HTR-8/SVneo (cell line): ENCODE measurements at places on chromosomes 1 and 21.

DNA sequence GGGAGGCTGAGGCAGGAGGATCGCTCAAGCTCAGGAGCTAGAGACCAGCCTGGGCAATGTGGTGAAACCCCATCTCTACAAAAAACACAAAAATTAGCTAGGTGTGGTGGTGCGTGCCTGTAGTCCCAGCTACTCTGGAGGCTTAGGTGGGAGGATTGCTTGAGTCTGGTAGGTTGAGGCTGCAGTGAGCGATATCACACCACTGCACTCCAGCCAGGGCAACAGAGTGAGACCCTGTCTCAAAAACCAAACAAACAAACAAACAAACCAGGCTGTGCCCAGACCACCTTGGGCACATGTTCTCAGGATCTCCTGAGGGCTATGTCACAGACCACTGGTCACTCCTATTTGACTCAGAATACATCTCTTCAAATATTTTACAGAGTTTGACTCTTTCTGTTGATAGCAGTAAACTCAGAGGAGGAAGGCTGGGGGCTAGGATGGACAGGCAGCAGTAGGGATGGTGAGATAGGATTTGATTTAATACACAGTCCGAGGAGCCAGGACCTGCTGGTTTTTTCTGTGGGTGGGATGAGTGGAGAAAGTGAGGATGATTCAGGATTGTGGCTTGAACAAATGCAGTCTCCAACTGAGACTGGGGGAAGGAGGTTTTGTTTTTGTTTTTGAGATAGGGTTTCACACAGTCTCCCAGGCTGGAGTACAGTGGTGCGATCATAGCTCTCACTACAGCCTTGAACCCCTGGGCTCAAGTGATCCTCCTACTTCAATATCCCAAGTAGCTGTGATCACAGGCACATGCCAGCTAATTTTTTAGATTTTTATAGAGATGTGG, 46.5 kb downstream of the OLFML3 start:
- DNase-seq: no peak

DNA sequence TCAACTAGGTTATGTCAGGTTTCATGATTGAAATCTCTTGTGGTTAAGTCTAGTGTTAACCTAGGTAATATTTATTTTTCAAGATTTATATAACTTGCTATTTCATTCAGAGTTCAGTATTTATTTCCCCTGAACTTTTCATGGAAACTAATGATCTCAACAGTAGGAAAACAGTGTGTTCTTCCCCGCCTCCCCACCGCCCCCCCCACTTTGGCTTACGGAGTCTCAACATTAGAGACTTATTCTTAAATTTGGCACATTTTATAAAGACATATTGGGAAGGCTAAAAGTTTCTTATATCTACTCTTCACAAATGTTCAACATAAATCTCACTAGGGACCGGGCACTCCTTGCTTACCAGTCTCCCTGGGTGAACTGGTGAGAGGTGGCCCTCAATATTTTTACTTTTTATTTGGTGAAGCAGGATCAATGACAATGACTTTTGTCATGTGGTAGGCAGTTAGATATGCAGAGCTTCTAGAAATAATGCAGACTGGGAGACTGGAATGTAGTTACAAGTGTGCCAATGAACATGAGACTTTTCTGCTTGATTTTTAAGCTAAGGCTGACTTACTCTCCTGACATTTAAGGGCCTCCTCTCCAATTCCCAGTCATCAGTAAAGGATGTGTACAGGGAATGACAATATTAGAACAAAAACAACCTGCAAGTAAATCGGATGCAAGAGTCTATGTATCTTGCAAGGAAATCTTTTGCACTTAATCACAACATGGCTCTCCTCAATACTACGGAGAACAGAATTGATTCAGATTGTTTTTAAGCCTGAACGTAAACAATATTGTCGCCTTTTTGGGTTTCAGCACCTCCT, 1.7 kb upstream of the MAN1A2 start:
- DNase-seq: no peak

- no peak for DNase-seq
Observed at GRCh38 chr21:29152916-29153315, 22.5 kb downstream of the MAP3K7CL start.

DNA sequence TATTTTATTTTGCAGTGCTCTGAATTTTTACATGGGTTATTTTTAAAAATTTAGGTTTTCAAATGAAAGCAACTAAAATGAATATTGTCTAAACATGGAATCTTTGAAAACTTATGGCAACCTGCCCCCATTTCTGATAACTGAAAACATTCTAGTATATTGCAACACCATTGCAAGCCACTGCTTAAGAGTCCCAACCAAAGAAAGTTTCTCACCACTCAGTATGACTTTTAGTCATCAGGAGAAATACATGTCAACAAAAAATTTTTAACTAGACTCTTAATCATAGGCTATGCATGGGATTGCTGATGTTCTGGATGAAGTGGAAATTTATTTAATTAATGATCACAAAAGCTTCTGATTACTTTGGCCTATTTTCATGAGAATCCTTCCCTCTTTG, 112.1 kb downstream of the TNFSF18 start:
- no peak for DNase-seq

DNA sequence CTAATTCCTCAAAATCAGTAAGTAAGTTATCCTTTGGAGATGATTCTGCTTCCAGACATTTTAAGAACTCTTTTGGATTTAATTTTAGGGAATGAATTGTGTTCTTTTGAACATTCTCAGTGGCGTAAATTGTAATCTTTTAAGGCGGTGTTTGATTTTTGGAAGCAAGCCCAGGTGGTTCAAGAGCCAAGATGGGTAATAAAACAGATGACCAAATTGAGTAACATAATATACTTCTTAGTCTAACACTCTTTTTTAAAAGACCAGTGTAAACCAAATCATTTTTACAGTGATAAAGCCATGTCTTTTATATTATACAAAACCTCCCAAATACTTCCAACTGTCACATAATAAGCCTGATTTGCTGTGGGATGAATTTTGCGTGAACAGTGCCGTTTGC, 133.8 kb downstream of the LRRC40 start:
- no peak for DNase-seq

DNA sequence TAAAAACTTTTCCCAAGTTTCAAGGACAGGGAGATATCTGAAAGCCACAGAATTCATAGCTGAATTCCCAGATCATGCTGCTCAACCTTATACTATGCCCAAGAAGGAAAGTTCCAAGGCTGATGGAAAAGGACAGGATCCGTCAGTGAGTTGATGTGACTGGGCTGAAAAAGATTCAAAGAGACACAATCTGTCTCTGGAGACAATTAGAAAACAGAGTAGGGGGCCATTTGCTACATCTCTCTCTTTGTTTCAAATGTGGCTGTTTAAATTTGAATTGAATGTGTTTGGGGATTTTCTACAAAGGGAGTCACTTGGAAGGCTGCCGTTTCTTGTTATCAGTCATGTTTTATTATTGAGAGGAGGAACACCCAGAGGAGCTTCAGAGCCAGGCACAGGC, 292.6 kb downstream of the NUF2 start:
- DNase-seq: no peak

DNA sequence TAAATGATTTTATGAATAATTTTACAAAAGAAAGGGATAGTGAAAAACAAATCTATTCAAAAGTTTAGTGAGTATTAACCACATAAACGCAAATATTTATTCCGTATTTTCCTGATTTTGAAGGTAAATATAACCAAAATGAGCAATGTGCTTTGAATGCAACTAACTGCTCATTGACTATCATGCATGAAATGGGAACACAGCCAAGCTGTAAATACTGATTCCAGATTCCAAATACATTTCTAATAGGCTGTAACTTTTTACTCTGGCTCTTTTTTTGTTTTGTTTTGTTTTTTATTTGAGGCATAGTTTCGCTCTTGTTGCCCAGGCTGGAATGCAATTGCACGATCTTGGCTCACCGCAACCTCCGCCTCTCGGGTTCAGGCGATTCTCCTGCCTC, 41.8 kb downstream of the SELENOF start:
- DNase-seq: no peak
